Activated T-helper 1 cell treated with anti-CD3 and anti-CD28 coated beads, Interleukin-2, amount 50 U/mL, for 16 hours (primary cell): ENCODE measurements at places on chromosomes 4 and X.

GRCh38 chr4:74320559-74321118, 12.4 kb downstream of the EPGN start:
- no peak for DNase-seq

DNA sequence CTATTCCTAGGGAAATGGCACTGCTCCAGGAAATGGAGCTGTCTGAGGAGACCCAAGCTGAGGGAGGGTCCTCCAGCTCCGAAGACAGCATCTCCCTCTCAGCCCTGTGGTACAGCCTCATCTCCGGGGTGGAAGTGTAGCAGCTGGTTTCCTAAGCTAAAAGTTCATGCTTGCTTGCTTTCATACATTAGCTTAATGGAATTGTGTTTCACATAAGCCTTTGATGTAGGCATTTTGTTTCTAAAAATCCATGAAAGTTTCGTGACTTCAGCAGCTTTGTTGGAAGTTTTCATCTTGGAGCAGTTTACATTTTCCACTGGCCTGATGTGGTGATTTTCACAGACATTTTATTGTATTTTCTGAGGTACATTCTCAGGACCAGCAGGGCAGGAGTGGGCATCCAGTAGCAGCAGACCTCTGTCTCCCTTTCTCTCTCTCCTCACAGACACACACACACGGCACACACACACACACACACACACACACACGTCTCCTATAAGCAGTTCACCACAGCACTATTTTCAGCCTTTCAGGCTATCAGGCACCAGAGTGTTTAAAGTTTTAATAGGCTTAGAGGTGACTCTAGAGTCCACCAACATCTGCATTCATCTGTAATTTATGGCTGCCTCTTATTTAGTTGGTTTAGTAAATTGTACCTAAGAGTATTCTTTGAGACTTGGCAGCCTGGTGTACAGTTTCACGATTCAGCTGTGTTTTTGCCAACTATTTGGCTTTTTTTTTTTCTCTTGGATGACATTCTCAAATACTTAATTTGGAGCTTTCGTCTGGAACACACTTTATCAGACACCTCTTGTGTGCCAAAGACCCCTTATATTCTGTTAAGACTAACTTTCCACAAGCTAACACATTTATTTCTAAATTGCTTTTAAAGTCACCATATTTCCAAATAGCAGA, 225.8 kb upstream of the SFRP2 start:
- no peak for DNase-seq

- no peak for DNase-seq
Measured at GRCh38 chrX:119579414-119579813, 5.1 kb downstream of the UBE2A start.

DNA sequence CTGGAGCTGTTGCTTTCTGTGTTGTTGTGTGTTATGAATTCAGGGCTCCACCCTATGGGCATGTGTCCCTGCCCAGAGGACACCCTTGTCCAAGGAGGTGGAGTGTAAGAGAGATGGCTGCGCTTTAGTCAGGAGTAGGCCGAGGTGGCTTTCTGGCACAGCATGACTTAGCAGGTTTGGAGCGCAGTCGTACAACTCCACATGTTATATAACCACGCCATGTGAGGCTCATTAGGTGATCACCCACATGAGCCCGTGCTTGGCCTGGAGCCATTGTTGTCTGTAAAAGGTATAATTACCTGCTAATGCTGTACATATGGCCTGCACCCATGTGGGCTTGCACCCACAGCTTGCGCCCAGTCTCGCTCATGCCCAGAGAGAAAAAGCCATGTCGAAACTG, 15.8 kb upstream of the ANAPC4 start:
- no peak for DNase-seq

DNA sequence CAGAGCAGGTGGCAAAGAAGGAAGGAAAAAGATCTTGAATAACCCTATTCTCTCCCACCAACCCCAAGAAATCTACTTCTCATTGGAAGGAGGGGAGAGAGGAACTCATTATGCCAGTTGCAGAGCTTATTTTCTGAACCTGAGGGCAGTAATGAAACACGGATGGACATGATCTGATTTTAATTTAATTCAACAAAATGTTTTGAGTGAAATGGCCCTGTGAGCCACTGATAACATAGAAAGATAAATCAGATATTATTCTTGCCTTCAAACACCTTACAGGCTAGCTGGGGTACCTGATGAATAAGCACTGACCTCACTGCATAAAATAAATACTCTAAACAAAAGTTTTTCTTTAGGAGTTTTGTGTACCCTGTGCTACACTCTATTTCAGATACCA, 30.3 kb downstream of the DAPP1 start:
- no peak for DNase-seq

DNA sequence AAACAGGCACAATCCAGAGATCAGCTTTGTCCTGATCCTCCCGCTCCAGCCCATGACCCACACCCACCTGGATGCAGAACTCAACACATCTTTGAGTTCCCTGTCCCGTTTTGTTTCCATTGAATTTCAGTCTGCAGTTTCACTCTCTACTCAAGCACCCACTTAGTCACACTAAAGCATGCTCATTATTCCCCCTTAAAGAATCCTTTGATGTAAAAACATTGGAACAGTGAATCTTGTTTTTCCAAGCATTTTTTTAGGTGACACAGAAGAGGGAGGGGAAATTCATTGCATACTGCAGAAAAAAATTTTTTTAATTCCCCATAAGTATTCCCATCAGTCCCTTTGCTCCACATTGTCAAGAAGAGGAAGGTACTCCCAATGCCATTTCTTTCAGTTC, 249.7 kb upstream of the TTC29 start:
- DNase-seq = no peak

- DNase-seq = no peak
Measured at GRCh38 chr4:145001635-145002034, 96.4 kb downstream of the ANAPC10 start.
